T-helper 2 cell (primary cell): ENCODE measurements at places on chromosomes 3 and 15.

DNA sequence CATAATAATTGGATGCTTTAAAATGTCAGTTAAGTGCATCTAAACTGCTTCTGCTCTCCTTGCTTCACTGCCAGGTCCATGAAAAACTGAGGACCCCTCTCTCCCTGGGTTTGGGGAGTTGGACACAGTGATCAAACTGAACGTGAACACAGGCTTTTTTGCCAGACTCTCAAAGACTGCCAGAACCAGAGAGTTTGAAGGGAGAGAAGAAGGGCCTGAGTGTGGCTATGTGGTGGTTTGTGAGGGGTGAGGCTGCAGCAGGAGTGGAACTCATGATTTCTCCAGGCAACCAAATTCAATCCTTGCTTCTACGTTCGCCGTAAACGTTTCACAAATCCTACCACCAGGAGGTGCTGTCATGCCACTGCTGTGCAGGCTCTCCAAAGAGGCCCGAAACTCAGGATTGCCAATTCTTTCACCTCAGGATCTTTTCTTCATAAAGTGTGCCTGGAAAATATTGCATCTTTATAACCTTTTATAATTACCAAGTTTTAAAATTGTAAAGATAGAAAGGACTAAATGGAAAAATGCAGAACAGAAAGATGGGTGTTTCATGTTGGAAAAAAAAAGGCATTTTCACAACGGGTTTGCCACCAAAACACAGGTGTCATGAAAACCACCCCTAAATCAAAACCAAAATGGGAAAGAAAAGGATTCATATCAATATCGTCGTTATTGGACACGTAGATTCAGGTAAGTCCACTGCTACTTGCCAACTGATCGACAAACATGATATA, 19.7 kb downstream of the TM4SF4 start:
- no peak for DNase-seq

DNA sequence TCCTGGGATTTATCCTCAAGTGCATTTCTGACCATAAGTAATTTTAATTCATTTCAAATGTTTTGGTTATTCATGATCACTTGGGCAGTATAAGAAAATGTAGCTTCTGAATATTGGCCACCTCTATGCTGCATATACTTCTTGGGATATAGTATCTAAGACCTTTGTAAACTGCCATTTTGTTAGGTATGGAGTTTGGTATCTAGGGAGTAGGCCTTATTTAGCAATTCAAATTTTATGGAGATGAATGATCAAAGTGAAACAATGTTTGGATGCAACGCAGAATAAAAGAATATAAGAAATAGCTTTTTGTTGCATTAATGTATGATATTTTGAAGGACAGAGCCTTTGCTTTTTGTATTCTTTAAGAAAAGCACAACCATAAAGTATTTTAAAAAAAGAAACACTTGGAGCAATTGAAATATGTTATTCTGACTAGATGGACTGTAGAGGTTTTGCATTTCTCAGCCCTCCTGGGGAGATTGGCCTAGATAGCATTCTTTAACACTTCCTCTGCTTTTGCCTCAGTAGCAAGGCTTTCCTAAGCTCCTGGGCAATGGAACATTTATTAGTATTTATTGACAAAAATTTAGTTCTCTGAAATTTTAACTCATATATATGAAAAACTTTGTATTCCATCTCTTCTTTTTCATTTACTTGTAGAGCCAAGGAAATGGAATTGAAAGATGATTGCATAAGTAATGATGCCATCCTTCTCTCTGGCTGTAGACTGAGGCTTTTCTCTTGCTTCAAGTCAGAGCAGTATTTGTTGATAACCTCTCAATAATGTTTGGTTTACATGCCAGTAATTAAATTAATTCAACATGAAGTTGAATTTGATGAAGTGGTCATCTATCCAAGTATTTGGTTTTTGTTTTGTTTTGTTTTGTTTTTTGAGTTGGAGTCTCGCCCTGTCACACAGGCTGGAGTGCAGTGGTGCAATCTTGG, 61.8 kb upstream of the UTS2B start:
- no peak for DNase-seq

DNA sequence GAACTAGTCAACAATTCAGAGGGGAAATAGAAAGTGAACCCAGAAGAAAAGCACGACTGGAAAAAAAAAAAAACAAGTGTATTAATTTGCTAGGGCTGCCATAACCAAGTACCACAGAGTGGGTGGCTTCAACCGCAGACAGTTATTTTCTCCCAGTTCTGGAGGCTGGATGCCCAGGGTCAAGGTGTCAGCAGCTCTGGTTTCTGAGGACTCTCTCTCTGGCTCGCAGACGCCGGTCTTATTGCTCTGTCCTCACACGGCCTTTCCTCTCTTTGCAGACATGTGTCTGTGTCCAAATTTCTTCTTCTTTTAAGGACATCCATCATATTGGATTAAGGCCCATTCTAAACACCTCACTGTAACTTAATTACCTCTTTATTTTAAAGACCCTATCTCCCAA, 291.8 kb downstream of the XXYLT1 start:
- no peak for DNase-seq

- no peak for DNase-seq
Measured at GRCh38 chr3:90128391-90128790, 1021.0 kb downstream of the EPHA3 start.

- no peak for DNase-seq
Measured at GRCh38 chr3:30943206-30943605, 48.7 kb upstream of the GADL1 start.

GRCh38 chr15:85642065-85642692, 152.5 kb downstream of the KLHL25 start:
- no peak for DNase-seq

DNA sequence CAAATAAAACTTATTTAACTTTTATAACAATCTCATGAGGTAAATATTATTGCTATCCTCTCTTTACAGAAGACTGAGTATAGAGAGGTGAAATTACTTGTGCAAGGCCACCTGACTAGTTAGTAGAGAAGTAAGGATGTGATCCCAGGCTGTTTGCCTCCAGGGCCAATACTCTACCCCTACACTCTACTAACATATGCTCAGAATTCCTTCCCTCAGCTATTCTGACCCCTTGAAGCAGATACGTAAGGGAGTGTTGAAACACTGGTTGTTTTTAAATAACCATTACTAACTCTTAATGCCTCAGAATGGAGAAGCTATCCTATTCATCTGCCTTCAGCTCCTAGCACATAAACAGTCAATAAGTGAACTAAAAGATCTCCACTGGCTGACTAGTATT, 24.1 kb downstream of the CSTA start:
- DNase-seq: no peak

DNA sequence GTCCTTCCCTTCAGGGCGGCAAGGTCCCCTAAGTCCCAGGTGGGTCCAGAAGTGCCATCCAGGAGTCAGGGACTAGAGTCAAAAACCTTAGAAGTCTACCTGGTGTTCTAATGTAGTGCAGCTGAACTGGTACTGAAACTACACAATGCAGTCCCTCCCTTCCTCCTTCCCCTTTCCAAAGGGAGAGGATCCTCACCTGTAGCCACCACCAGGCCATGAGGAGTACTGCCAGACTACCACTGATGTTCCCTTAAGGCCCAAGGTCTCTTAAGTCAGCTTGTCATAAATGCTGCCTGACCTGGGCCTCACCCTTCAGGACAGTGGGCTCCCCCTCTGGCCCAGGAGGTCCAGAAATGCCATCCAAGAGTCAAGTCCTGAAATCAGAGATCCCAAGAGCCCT, 98.9 kb downstream of the ULK4 start:
- no peak for DNase-seq

GRCh38 chr15:50418041-50418583, 6.1 kb upstream of the USP8 start:
- DNase-seq: no peak

DNA sequence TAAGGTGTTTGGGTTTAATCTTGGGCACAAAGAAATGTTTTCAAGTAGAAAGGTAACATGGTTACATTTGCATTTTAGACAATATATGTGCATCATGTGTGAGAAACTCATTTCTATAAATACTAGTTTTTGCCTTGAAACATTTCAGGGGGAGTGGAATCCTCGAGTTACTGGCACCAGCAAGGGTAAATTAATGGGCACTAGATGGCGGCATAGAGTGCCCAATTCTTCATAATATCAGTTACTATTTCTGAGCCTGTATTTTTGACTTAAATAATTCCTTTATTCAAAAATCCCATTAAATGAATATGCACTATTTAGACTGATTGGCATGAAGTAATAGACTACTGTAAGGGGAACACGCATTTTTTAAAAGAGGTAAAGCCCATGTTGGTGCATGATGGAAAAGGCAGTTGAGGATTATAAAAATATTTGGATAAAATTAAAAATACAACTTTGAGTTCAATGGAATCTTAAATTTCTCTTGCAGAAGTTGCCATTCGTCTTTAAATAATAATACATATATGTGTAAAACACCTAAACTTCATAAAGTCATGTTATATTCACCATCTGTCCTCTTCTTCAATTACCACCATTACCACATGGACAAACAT, 106.3 kb downstream of the ZBTB20 start:
- DNase-seq: peak; percentile 3

DNA sequence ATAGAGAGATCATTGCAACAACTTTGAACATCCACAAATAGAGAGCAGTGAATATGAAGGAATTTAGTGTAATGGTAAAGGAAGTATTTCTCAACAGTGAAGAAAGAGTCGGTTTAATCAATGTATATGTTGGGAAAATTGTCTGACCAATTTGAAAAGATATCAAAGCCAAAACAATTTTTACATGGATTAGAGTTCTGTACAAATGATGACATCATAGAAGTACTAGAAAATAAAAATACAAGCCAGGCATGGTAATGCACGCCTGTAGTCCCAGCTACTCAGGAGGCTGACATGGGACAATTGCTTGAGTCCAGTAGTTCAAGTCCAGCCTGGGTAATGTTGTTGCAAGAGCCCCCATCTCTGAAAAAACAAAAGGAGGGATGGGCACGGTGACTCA, 26.0 kb upstream of the TMEM42 start:
- DNase-seq: no peak

- no peak for DNase-seq
Measured at GRCh38 chr3:58164199-58164879, 46.4 kb downstream of the DNASE1L3 start.

- DNase-seq: no peak
Measured at GRCh38 chr15:74377831-74378766, 10.7 kb upstream of the CYP11A1 start.

- DNase-seq: peak; percentile 93
Measured at GRCh38 chr3:102057781-102058421, 208.6 kb downstream of the NFKBIZ start.

GRCh38 chr3:48584836-48585235, 10.3 kb downstream of the COL7A1 start:
- no peak for DNase-seq

DNA sequence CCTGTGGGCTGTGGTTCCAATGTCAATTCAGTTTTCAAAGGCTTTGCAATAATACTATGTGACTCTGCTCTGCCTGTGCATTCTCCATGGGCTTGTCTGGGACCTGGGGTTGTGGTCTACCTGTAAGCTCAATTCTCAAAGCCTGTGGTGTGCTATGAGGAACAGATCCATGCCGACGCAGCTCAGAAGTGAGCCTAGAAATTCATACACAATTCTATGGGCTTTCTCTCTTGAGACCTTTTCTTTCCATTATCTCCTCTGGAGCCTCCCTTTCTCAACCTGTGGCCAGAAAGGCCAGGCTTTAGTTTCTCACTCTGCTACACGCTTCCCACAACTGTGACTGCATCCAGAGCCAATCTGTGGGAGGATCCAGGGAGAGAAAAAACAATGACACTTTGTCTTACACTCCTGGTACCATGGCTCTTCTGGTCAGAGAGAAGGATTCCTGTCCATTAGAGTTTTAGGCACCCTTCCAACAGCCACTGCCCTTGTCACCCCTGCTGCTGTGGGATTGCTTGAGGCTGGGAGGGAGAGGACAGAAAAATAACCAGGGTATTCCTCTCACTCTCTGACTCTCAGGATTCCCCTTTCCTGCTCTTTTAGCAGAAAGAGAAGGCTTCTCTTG, 34.1 kb upstream of the KLF13 start:
- no peak for DNase-seq
